Cerebellar nuclear complex (tissue), 1 donor: ENCODE measurements at places on chromosomes 1 and 21.

DNA sequence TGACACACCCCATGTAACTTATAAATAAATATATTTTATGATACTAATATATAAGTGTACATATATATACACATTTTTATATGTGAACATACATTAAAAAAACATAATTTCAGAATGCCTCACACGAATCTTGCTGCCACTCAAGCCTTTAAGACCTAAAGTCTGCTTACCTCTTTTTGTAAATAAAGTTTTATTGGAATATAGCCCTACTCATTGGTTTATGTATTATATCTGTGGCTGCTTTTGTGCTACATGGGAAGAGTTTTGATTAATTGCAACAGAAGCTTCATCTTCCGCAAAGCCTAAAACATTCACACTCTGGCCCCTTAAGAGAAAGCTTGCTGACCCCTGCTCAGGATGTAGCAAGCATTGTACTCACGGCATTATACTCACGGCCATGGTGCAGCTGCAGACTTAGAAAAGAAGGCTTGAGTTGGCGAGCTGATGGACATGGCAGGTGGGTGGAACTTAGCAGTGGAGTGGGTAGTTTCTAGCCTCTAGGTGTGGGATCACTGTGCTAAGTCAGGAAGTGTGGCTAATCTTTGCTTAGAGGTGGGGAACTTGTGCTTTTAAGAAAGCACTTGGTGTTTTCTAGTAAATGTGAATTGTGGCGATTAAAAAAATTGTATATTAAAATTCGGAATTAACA lies 80.8 kb downstream of the DYRK1A start:
- no peak for DNase-seq

GRCh38 chr1:161175771-161176453 lies 1.4 kb downstream of the B4GALT3 start:
- DNase-seq: no peak

- no peak for DNase-seq
Measured at GRCh38 chr1:11339346-11340232, 66.6 kb downstream of the UBIAD1 start.

GRCh38 chr1:156814571-156815260 lies 1.9 kb downstream of the SH2D2A start:
- no peak for DNase-seq

DNA sequence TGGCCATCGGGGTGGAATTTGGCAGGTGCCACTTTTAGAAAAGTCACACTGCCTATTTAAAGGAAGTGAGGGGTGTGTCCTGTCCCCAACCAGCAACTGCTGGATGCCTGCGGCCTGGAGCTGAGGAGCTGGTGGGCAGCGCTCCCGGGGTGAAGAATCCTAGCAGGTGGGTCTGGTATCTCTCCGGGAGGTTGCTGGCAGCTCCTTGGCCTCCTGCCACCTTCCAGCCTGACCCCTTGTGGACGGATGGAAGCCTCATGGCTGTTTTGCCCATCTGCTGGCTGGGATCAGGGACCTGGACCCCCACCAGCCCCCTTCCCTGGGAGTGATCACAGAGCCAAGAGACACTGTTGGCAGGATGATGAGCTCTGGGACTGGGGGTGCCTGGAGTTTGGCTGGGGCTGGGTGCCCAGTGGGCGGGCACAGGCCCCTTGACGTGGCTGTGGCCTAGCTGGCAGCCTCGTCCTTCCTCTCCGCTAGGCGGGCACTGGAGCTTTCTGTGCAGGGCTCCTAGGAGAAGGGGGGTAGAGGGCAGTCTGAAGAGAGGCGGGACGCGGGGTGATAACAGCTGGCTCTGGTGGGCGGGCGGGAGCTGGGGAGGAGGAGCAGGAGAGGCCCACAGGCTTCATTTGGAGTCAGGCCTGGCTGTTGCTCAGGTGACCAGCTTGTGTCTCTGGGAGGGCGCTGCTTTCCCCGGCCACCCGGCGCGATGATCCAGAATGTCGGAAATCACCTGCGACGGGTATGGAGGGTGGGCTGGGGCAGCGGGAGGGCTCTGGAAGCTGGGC lies at the start of gene ACOT11:
Gene ACOT11 (plus strand): TSS at position 628 of the 788 bp plus-strand sequence. CDS start 82 bp downstream, at position 710.
- DNase-seq: no peak

DNA sequence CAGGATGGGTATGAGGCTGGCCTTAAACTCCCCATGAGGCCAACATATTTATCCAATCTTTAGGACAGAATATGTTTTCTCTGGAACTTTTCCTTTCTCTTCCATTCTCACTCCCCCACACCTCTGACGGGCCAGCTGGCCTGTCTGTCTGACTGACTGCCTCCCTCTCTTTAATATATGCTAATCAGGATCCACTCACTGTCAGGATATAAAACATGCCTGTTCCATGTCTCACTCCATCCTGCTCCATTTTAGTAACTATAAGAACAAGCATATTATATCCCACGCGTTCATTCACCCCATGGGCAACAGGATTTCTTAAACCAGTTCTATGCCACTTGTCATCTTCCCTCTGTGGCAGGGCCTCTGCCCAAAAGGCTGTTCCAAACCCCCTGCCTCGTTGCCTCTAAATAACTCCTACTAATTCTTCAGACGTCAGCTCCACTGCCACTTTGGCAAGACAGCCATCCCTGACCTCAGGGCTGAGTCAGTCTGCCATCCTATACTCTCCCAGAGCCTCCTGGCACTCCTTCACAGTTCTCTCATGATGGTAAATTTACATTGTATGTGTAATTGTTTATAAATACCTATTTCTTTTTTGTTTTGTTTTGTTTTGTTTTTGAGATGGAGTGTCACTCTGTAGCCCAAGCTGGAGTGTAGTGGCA lies 84.3 kb upstream of the SPATA6 start:
- no peak for DNase-seq

DNA sequence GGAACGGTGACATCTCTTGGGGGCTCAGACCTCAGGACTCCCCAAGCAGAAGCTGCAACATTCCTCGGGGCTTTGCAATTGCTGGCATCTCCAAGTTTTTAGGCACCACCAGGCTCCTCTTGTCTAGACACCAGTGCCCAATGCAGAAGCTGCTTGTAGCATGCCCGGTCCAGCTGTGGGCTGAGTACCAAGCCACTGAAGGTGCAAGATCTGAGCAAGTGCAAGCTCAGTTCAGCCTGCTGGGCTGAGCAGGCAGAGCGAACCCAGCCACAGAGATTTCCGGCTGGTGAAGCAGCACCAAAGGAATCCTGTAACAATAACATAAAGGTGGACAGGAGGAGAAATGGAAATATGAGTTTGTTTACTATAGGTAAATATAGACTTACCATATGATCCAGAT lies 995.4 kb upstream of the B3GALT2 start:
- no peak for DNase-seq

- DNase-seq: no peak
Measured at GRCh38 chr21:43884861-43885417, 19.9 kb downstream of the AGPAT3 start.

DNA sequence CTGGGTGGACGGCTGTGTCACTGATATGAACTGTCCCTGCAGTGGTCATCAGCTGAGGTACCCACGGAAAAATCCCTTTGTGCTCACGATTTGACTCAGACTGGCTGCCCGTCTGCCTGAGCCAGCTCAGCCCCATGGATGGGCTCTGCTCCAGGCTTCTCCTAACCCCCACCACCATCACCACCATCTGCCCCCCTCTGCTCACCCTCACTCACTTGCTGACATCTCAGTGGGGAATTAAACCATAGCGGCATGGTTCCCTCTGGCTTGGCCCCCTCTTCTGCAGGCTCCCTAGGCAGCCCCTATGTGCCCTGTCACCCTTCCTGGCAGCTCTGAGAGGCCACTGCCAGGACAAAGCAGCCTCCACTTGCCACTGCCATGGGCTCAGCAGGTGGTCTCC lies 17.3 kb downstream of the SLC6A9 start:
- no peak for DNase-seq

DNA sequence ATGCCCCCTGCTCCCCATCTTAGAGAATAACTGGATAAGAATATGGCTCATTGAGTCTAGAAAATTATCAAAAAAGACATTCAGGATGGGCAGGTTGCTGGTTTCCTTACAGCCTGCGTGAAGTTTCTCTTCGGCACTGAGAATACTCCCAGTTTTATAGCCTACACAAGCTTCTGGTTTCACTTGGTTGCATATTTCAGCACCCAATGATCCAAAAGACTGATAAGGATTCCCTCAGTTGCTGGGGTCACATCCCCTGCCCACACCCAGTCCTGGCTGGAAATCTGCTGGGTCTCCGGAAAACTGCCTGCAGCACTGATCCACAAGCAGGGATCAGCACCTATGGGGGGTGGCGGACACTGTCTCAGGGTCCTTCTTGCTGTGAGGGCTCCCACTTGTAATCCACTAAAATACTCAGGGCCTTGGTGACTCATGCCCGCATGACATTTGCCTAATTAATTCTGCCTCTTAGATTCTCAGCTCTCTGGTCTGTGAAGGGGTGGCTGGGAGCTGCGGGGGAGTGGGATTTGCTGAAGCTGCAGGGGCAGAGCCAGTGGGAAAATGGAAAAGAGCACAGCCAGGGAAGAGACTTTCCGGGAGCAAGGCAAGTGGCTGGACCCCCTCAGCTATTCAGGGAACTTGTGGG lies 142.5 kb downstream of the ZNF648 start:
- no peak for DNase-seq

- DNase-seq: peak; percentile 79
Measured at GRCh38 chr1:31189696-31190674, 49.7 kb downstream of the NKAIN1 start.

- DNase-seq: no peak
Measured at GRCh38 chr1:16241221-16241708, 4.3 kb upstream of the CPLANE2 start.

GRCh38 chr1:150221552-150221951 lies 14.4 kb downstream of the ANP32E start:
- no peak for DNase-seq

GRCh38 chr1:37070126-37070525 lies 35.8 kb upstream of the GRIK3 start:
- DNase-seq: no peak

DNA sequence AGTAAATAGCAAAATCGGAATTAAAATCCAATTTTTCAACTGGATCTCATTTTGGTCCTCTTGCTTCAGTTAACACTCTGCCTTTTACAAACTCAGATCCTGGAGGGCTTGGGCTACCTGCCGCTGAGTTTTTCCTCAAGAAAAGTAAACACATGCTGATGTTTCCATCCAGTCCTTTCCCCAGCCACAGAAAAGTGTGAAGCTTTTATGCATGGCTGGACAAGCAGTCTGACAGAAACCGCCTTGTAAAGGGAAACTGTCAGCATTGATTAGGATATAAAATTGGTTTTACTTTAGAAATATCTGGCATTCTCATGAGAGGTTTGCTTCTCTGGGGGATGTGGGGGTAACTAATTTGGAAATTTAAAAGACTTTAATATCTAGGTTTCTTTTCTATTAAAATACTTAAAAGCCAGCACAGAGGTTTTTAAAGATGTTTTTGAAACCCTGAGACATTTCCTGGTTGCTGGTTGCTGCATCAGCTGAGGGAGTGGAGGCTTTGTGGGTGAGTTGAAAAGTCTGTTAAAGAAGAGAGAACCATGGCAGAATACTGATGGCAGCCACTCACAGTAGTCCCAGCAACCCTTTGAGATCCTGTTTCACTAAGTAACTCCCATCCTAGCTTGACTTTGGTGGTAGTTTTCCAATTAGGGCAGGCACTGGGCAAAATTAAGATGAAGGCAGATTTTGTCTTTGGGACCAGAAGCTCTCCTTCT lies 238.3 kb downstream of the PAPPA2 start:
- no peak for DNase-seq

DNA sequence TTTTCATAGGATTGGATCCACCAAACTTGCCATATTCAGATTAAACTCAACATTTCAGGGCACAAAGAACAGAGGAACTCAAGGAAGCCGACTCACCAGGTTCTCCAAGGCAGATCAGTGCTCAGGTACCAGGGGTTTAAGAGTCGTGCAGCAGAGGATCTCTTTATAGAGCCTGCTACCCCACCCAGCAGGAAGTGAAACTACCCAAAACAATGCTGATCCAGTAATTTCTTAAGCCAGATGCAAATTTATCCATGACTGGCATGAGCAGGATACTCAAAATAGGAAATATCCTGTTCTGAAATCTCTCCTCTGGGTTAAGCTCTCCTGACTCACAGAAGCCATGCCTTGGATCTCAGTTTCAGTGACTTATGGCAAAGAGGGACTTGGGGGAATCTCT lies at the start of gene SPRR2A:
Gene SPRR2A (minus strand): TSS at position 138 of the 400 bp plus-strand sequence. CDS start 777 bp downstream, outside the sequence.
- DNase-seq: no peak

DNA sequence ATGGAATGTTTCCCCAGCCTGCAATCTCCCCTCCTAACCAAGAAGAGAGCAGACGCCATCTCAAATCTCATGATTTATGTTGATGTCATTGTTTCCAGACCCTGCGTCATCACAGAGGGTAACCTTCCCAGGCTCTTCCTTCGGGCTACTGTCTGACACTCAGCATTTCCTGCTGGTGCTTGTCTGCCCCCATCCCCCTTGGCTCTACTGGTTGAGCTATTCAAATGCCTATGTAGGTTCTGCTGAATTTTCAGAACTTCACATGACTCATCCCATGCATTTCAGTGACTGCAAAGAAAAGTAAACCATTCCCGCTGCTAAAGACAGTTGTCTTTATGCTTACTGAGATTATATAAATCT lies 24.8 kb upstream of the ITPKB start:
- no peak for DNase-seq

DNA sequence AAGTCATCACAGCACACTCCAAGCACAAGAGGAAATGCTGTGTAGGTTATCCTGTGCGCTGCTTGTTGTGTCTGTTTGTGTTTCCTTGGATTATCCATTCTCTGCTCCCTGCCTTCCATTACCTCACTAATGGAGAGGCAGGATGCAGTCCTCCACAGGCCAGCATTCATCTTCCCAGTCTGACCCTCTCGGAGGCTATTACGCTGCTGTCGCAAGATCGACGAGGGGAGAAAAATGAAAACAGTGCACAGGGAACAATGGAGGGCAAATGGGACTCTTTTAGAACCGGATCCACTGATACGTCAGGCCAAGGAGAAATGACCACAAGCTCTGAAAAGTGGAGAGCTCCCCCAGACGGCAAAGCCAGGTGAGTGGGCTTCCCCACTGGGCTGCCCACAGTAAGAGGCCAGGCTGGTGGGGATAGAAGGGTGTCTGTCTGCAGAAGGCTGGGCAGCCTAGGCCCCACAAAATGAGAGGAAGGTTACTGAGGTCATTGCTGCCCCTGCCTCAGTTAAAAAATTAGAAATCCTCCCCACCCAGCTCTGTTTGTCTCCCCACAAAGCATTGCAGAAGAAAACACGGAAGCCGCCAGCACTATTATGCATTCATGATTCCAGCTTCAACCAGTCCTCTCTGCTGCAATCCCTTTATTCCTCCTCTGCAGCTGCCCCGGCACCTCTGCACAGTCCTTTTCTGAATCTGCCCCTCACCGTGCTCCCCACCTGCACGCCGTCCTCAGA lies 21.7 kb downstream of the LRRN2 start:
- DNase-seq: no peak

GRCh38 chr1:22314706-22315105 lies 136.9 kb upstream of the ZBTB40 start:
- no peak for DNase-seq

GRCh38 chr1:84585803-84586202 lies 11.6 kb upstream of the CTBS start:
- no peak for DNase-seq

GRCh38 chr1:179007233-179007632 lies 18.5 kb upstream of the FAM20B start:
- DNase-seq: no peak

DNA sequence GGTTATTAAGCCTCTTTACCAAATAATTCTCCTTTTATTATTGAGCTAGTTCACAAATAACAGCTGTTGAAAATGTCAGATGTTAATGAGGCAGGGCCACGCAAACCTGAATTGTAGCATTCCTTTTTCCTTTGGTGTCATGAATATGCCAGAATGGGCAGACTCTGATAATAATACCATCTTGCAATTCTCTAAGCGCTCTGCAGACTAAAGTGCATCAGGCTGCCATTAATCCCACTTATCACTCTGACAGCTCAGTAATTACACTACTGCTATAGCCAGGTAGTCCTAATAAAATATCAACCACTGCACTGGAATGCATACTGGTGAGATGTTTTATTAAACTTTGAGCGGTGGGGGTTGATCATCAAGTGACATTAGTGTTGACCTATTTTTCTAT lies 177.7 kb downstream of the DPYD start:
- DNase-seq: no peak
